ENCODE measurements at places on chromosomes 7 and 10.

DNA sequence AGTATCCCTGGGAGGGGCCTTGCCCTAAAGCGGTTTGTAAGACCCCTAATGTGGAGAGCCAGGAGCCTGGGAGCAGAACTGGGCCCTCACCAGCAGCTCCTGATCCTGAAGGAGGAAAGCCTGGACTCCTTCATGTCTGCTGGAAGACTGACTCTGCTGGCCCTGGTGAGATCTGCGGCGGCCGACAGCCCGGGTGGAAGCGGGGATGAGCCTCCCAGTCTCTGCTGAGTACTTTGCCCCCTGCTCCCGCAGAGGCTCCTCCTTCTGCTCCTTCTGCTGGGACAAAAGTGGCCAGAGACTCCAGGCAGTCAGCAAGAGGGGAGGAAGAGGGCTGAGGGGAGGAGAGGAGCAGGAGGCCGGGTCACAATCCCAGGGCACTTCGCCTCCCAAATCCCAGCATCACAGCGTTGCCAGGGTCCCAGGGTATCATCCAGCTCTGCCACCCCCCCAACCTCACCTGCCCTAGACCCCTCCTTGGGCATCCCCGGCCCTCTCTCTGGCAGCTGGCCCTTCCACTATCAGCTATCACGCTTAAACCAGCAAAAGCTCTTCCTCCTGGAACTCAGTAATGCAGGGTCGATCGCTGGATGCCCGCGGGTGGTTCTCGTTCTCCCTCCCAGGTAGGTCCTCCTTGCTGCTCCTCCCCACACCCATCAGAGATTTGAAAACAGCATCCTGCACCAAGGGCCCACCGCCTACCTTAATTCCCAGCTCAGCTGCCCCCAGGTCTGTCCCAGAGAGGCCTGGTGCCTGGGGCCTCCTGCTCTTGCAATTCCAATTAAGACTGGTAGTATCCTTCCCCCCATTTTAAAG is 7.9 kb downstream of the TBATA start:
- no peak for ATAC-seq

- ATAC-seq: no peak
Measured at GRCh38 chr7:23247603-23248335, 1.2 kb downstream of the GPNMB start.

DNA sequence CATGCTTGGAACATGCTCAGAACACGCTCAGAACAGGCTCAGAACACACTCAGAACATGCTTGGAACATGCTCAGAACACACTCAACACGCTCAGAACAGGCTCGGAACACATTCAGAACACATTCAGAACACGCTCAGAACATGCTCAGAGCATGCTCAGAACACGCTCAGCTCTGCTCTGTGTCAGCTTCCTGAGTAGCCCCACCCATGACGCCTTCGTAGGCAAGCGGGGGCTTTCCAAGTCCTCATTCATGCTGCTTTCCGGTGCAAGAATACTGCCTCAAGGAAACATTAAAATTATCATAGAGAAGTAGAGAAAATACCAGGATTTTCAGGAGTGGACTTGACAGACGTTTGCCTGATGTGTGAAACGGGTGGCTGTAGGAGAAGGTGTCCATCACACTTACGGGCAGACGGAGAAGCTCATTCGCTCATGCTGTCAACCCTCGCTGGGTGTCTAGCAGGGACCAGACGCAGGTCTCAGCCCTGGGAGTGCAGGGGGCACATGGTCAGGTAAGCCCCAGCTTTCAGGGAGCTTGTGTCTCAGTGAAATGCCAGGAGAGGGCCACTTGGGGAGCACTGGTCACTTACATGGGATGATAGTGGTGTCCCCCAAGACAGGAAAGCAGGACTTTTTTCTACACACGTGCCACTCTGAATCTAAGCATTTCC is 24.7 kb downstream of the EN2 start:
- no peak for ATAC-seq

DNA sequence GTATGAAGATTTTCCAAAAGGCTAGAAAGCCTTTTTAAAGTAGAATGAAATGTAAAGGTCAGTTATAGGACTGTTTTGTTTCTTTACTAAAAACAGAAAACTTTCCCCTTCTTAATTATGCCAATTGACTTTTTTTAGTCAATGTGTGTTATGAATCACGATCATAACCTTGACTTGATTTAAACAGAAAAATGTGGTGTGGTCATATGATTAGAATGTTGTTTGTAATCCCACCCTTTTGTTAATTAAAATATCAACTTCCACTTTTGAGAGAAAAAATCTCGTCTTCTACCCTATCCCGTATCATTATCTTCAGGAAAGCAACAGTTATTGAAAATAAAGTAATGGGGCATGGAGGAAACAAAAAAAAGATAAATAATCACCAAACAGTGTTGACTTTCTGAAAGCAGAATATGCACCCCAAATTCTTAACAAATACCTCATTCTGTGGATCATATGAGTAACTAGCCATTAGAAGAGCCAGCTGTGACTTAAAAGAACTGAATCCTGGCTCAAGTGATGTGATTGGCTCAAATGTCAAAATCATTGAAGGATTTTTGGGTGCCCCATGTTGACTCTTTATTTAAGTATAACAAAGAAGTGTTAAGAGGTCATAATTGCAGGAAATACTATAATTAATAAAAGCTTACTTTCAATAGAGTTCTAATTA is 32.3 kb upstream of the SLC16A12 start:
- no peak for ATAC-seq

- ATAC-seq: no peak
Measured at GRCh38 chr7:123346766-123347165, 147.0 kb upstream of the SLC13A1 start.
